Hypothalamus (tissue), 51 donors: ENCODE measurements at places on chromosomes 5 and 9.

DNA sequence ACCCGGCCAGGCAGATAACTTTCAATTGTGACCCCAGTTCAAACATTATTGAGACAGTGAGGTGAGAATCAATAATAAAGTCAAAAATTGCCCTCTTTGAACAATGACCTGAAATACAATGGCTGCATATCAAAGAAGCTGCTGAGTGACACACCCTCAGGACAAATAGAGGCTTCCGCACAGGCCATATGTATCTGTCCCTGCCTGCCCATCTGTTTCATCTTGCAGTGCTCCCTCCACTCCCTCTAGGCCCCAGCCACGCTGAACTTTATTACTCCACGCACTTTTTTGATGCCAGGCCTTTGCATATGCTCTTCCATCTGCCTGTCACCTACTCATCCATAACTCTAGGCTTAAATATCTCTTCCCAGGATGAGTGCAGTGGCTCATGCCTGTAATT, 15.9 kb upstream of the PFDN1 start:
- no peak for DNase-seq

DNA sequence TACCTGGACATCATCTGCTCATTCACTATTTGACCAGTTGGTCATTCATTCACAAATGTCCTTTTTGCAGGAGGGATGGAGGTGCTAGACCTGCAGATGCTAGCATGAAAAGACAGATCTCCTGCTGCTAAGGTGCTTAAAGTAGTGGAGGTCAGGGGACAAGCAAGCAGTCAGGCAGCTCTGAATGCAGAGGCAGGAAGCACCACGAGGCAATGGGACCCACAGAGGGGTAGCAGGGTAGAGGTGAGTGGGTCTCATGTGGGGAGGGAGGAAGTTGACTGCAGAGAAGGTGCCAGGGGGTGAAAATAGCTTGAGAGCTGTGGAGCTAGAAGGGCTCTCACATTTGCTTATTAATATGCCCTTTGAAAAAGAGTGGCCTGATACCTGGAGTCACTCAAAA, 25.2 kb downstream of the FXN start:
- DNase-seq, result no peak

- DNase-seq, result no peak
These were observed 146.4 kb upstream of the C9orf72 start for GRCh38 chr9:27719711-27720110.

DNA sequence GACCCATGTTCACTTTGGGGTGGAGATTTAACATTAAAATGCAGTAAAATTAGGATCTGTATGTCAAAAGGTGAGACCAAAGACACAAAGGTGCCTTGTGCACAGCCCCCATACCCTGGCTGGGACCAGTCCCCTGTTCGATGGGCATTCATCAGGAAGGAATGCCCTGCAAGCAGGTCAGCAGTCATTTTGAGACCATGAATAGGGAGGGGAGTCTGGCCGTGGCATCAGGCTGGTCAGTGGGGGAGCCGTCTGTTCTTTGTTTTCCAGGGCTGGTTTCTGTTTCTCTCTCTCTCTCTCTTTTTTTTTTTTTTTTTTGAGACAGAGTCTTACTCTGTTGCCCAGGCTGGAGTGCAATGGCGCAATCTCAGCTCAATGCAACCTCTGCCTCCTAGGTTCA, 68.9 kb upstream of the GOLM1 start:
- no peak for DNase-seq

GRCh38 chr9:124790801-124791505, 14.0 kb downstream of the OLFML2A start:
- no peak for DNase-seq

GRCh38 chr9:133119846-133120500, 1.1 kb downstream of the RALGDS start:
- DNase-seq, result peak; percentile 63

DNA sequence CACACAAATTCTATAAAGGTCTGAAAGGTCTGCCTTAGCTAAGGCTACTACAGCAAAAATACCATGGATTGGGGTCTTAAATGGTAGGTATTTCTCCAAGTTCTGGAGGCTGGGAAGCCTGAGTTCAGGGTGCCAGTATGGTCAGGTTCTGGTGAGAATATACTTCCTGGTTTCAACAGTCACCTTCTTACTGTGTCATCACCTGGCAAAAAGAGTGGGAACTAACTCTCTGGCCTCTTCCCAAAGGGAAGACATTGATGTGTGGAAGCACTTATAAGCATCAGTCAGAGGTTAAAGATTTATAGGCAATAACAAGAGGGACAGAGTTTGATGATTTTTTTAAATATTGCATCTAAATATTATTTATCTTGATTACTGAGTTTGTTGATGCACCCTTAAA, 53.0 kb downstream of the ZNF622 start:
- DNase-seq, result no peak

- DNase-seq, result no peak
These were observed 75.2 kb upstream of the RASGRF2 start for GRCh38 chr5:80884929-80885328.

GRCh38 chr5:123814801-123815470, 303.0 kb downstream of the CSNK1G3 start:
- DNase-seq, result no peak

DNA sequence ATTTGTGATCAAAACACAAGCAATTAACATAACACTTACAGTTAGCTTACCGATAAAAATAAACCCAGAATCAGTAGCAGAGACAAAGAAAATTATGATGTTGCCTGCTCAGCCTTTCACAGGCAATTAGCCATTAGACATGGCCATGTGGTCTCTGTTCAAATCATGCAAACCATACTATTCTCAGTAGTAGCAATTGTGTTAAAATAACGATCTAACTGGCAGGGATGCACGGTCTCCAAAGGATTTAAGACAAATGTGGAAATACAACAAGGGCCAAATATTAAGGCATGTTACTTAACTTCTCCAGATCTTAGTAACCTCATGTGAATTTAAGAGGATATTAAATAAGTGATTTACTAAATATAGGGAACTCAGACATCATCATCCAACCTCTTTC, 59.5 kb downstream of the PTBP3 start:
- no peak for DNase-seq

GRCh38 chr5:40315126-40315525, 364.6 kb upstream of the PTGER4 start:
- DNase-seq, result no peak
